ENCODE measurements at places on chromosomes 4 and X.

GRCh38 chrX:119421016-119421705 is 22.0 kb downstream of the SLC25A43 start:
- no peak for DNase-seq

GRCh38 chr4:5050520-5051277 is 581 bp upstream of the STK32B start:
- DNase-seq = no peak

DNA sequence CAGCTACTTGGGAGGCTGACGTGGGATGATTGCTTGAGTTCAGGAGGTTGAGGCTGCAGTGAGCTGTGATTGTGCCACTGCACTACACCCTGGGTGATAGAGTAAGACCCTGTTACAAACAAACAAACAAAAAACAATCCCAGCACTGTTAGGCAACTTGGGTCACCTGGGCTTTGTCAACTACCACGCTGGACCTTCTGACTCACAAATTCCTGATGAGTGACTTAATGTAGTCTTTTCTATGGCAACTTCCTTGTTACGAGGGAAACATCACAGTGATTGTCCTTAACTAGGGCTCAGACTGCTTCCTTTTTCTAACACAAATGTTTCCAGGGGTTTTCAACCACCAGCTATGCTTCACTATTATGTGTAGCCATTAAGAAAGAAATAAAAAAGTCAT is 128.8 kb upstream of the GPC4 start:
- DNase-seq = no peak

- DNase-seq = peak; percentile 46
These were observed 781 bp upstream of the SPON2 start for GRCh38 chr4:1172971-1173757.

DNA sequence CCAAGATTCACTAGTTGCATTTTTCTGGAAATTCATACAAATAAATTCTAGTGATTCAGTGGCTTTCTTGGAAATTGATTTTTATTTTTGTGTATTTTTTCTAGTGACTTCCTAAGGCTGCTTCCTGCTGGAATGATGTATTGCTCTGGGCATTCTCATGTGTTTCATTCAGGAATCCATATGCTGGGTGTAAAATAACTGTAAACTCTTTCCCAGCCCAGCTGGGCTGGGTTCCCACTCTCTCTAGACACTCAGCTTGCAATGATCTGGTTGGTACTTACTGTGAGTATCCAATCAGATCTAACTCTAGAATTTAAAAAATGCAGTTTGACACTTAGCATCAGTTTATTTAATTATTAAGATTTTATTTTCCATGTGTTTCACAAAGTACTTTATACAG is 882.2 kb downstream of the STIM2 start:
- no peak for DNase-seq

DNA sequence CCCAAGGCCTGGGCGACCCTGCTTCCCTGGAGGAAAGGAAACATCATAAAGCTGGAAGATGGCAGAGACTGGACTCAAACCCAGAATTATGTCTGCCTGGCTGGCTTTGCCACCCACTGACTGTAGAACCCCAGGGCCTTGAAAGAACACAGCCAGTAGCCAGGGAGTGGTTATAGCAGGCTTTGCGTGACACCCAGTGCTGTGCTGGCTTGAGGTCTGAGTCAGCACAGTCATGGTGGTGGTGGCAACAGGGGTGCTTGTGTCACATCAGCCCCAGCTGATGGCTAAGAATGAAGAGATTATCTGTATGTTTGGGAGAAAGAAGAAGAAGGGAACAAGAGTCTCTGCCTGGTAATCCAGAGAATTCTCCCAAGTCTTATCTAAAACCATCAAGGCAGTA is 178.8 kb upstream of the SPIN4 start:
- DNase-seq = no peak

DNA sequence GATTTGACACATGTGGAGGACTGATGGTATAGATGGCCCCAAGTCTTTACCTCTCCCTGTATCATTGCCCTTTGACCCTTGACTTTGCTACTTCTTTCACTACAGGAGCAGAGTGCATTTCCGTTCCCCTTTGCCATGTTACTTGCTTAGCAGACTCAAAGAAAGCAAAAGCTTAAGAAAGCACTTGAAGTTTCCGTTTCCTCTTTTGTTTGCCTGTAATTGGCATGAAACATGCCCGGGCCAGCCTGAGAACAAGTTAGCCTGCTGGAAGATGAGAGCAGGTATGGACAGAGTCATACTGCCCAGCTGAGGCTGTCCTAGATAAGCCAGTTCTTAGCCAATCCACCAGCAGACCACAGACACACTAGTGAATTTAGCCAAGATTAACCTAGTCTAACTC is 206.0 kb downstream of the BCOR start:
- DNase-seq = no peak

DNA sequence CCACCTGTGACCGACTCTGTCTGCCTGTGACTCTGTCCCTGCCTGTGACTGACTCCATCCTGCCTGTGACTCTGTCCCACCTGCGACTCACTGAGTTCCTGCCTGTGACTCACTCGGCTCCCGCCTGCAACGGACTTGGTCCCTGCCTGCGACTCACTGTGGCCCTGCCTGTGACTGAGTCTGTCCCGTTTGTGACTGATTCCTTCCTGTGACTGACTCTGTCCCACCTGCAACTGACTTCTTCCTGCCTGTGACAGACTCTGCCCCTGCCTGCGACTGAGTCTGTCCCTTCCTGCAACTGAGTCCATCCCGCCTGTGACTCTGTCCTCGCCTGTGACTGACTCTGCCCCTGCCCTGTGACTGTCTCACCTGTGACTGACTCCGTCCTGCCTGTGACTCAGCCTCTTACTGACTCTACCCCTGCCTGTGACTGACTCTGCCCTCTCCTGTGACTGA is 9.6 kb upstream of the UVSSA start:
- DNase-seq = no peak

DNA sequence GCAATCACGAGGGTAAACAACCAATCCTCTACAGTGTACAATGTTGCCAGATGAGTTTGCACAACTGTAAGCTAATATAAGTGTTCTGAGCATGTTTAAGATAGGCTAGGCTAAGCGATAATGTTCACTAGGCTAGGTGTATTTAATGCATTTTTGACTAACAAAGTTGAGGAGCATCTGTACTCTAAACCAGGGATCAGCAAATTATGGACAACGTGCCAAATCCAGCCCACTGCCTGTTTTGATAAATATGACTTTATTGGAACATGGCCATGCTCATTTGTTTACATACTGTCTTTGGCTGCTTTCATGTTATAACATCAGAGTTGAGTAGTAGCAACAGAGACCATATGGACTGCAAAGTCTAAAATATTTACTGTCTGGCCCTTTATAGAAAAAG is 46.3 kb upstream of the ARHGEF6 start:
- no peak for DNase-seq

DNA sequence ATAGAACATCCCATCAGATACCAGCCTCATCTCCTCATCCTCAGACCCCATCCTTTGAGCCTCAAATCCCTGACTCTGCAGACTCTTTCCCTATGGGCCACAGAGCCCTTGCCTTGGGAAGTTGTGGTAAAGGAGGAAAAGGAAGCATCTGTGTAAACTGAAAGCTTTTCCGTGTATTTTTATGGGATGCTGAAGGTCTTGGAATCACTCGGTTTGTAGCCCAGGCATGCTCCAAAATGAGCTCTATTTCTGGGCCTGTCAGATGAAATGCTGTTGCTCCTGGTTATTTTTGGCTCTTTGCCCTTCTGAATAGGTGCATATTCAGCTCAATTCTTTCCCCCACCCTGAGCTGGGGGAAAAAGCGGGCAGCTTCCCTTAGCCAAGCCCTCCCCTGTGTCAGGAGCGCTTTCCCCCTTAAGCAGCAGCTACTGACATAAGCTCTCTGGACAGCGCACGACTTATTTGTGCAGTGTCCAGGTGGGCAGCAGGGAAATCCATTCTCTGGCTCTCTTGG is 5.0 kb upstream of the SEL1L3 start:
- no peak for DNase-seq

DNA sequence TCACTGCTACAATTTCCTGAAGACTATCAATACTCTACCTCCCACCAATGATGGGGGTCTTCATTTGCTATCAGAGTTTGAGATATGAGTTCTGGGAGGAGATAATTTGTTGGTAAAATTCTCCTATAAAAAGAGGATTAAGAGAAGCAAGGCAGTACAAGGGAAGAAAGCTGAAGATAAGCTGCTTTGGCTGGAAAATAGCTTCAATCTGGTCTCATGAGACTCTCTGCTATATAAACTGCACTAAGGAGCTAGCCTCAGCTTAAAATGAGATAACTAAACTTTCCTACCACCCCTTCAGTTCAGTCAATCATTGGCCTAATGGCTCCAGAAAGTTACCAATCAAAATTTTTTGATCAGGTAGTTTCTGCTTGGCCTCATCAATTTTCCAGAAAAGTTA is 2105.0 kb downstream of the ARAP2 start:
- no peak for DNase-seq

DNA sequence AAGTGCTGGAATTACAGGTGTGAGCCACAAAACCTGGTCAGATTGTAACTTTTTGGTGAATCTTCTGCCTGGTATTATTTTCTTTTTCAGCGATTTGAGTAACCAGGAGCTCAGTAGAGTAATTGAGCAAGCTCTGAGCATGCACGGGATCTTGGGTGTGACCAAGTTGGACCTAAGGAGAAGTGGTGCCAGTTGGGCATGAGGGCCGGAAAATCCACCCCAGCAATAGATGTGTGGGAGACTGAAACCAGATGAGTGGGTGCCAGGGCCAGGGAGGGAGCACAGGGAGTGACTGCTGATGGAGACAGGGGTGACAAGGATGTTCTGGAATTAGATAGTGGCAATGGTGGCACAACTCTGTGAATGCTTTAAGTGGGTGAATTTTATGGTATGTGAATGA is 3.7 kb upstream of the CCNQ start:
- DNase-seq = no peak

- no peak for DNase-seq
These were observed 2.8 kb downstream of the PPP1R3F start for GRCh38 chrX:49272421-49272820.

DNA sequence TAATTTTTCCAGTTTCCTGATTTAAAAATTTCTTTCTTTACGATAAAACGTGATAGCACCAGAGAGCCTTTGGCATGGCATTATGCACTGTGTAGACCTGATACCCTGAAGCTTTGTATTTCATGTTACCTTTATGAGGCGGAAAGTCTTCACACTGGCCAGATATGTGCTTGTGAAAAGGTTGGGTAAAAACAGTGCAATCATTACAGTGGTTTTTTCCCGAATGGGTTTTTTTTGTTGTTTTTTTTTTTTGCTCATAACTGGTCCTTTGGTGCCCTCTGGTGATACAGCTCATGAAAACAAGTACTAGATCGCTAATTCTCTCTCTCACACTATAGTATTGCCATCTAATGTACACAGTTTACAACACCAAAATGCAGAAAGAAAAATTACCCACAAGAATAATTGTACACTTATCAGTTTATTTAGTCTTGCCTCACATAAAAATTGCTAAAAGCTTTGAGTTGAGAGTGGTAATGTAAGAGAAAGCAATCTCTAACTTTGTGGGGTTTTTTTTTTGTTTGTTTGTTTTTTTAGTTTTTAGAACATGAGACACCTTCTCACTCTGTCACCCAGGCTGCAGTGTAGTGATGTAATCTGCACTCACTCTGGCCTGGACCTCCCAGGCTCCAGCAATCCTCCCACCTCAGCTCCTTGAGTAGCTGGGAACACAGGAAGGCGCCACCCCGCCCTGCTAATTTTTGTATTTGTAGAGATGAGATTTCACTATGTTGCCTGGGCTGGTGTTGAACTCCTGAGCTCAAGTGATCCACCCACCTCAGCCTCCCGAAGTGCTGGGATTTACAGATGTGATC is 21.3 kb downstream of the SPCS3 start:
- no peak for DNase-seq

DNA sequence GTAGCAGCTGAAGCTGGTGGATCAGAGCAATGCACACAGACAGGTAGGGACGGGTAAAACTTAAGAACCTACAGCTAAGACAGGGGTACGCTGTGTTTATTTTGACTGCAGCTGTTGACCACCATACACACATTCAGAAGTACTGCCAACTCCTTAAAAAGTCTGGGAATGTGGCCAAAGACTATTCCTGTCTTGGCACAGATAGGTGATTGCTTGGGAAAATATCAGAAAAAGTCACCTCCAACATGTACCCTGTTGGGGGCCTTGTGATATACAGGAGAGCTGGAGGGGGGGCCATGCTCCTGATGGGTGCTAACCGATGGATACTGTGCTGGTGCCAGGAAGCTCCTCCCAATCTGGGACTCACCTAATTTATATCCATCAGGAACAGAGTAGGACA is 121.2 kb downstream of the VCX2 start:
- DNase-seq = no peak

GRCh38 chrX:109707720-109708119 is 25.3 kb downstream of the ACSL4 start:
- no peak for DNase-seq

DNA sequence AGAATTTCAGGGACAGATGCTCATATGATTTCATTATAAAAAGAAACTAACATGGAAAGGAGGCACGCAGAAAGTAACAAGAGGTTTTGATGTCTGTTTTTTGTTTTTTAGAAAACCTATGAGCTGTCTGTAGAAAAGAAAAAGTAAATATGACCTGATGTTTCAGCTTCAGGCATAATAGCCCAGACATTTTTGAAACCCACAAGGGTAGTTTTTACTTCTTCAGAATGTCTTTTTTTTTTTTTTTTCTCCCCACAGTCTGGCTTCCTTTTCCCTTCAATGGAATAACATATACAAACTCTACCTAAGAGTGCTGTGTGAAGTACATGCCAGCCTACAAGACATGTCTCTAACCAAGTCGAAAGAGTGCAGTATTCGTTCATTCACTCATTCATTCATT is 18.3 kb upstream of the STX18 start:
- DNase-seq = no peak

GRCh38 chr4:39285111-39285795 is 80.9 kb downstream of the RFC1 start:
- no peak for DNase-seq

GRCh38 chr4:7422151-7422897 is 12.4 kb downstream of the PSAPL1 start:
- no peak for DNase-seq

GRCh38 chr4:103054030-103054429 is 22.5 kb downstream of the SLC9B2 start:
- DNase-seq = no peak

- no peak for DNase-seq
These were observed 28.1 kb upstream of the TXK start for GRCh38 chr4:48162162-48162561.

GRCh38 chr4:183426507-183426906 is 17.9 kb upstream of the CDKN2AIP start:
- no peak for DNase-seq

- DNase-seq = no peak
These were observed 15.9 kb downstream of the TMEM192 start for GRCh38 chr4:165096776-165097175.

GRCh38 chr4:80989921-80990544 is 40.5 kb upstream of the BMP3 start:
- peak; percentile 18 for DNase-seq

- DNase-seq = no peak
These were observed 142.7 kb downstream of the NPNT start for GRCh38 chr4:106038012-106038411.

- DNase-seq = no peak
These were observed 18.6 kb downstream of the AFM start for GRCh38 chr4:73499996-73500765.

- DNase-seq = no peak
These were observed 921 bp upstream of the SETD7 start for GRCh38 chr4:139556724-139557555.

Data from brain pericyte (primary cell).